ENCODE measurements at places on chromosomes 2 and 18.

DNA sequence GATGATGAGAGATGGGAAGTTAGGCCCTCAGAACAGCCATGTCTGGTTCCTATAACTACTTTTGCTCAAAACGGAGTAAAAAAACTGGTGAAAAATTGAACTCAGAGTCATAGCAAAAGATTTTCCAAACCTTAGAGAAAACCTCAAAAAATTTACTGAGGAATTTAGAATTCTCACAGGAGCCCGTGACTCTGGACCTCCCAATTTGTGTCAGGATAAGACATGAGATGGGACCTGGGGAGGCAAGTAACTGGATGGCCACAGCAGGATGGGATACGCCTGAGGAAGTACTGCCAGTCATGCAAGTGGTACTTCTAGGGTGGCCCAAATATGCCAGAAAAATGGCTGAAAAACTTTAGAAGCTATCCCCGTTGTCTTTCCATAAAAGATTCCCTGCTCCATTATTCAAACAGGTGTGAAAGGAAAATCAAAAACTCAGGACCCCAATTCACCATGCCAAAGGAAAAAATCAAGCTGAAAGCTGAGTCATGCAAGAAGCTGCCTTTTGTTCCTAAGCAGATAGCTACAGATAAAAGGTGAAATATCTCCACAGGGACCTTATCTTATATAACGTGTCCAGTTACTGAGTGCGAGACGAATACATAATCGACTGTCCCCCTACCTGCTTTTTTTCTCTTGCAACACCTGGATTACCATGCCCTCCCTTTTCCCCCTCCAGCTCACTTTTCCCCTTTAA is 34.1 kb upstream of the LIPG start:
- no peak for DNase-seq

GRCh38 chr2:191165176-191165643 is 14.4 kb upstream of the STAT4 start:
- DNase-seq = peak; percentile 62

DNA sequence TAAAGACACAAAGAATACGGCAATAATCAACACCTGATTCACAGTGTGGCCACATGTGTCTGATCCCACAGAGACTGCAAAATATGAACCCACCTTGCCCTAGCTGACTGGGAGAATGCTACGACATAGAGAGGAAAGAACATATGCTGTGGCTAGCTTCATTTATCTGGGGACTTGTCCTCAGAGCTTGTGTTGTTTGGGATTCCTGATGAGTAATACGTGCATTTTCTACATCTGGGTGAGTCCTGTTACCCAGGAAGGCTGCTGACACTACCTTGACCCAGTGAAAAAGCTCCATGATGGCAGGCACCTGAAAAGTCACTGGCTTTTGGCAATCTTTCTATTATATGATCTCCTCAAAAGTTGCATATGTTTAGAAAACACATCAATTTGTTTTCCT is 427.7 kb upstream of the LYPD1 start:
- no peak for DNase-seq

- no peak for DNase-seq
Measured at GRCh38 chr18:48310353-48310752, 98.8 kb downstream of the ZBTB7C start.

GRCh38 chr18:79942786-79943607 is 8.5 kb downstream of the SLC66A2 start:
- DNase-seq = no peak
